Stimulated activated CD4-positive, alpha-beta T cell treated with anti-CD3 and anti-CD28 coated beads, TNF-alpha, amount 100 ng/mL, for 1 hour (primary cell): ENCODE measurements at places on chromosomes 5 and 9.

GRCh38 chr9:8572209-8572608, 772.6 kb upstream of the DMAC1 start:
- no peak for DNase-seq

GRCh38 chr5:158011422-158011821, 152.5 kb upstream of the CLINT1 start:
- no peak for DNase-seq

- DNase-seq: no peak
These were observed 12.2 kb upstream of the SLC38A9 start for GRCh38 chr5:55724281-55724680.

- DNase-seq: no peak
These were observed 7.9 kb downstream of the LNPEP start for GRCh38 chr5:96943799-96944198.

- DNase-seq: no peak
These were observed 32.9 kb downstream of the ACER2 start for GRCh38 chr9:19441730-19442129.

DNA sequence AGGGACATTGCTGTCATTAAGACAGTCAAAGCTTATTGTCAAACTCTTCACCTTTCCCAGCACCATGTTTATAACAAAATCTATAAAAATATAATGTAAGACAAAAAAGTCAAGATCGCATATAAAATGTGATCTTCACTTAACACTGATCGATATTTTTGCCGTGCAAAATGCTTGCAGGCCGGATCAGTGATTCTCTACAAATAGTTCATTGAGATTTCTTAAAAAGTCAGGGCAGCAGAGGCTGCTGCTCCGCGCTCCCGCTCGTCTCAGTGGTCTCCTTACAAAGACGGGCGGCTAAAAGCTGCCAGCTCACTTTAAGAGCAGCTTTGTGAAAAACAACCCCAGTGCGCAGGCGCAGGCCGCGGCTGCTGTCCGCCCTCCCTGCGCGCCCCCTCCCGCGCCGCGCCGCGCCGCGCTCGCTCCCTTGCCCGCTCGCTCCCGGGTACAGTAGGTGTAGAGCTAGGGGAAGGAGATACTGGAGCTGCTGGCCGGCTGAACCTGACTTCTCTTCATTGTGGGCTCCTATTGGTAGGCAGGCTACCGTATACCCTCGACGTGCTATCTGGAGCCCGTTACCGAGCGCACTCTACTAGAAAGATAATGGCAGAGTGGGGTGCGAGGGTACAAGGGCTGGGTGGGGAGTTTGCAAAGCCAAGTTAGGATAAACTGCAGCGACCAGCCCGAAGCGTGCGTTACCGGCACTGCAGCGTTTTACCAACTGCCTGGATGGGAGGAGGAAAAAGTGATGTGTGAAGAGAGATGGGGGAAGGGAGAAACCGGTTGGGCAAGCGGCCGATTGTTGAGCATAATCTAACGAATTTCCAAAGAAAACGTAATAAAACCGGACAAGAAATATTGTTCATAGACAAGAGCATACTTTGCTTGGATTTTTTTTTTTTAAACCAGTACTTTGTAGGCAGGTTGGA, at the start of gene ARRDC3:
Gene ARRDC3, minus strand, starts transcription at position 291 of the 929 bp plus-strand sequence. Its CDS starts 225 bp downstream, at position 66.
- DNase-seq: peak; percentile 93

DNA sequence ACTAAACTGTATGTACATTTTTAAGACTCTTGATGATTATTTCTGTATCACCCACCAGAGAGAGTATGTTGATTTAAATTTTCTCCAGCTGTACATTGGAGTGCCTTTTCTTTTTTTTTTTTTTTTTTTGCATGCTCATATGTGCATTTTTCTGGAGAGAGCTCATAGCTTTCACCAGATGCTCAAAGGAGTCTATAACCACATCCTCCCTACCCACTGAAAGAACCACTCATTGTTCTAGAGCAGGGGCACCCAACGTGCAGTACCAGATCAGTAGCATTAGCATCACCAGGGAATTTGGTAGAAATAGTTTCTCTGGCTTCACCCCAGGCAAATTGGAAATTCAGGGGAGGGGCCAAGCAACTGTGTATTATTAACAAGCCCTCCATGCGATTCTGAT, 53.9 kb upstream of the TMEM171 start:
- no peak for DNase-seq

DNA sequence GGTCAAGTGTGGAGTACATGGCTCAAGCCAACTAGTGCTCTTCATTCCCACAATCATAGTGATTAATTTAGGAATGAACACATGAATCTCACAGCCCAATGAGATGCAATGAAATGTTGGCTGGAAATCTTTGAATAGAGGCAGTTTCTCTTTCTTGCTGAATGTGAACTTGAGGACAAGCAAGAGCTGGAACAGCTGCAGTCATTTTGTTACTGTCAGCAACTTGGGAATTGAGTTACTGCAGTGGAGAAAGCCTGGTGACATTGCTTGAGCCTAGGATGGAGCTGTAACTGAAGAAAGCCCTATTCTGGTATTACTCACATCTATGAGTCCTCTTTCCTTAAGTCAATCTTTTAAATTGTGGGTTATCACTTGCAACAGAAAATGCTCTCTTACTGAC, 62.3 kb downstream of the YIPF5 start:
- no peak for DNase-seq
